ENCODE measurements at places on chromosomes 13 and 19.

DNA sequence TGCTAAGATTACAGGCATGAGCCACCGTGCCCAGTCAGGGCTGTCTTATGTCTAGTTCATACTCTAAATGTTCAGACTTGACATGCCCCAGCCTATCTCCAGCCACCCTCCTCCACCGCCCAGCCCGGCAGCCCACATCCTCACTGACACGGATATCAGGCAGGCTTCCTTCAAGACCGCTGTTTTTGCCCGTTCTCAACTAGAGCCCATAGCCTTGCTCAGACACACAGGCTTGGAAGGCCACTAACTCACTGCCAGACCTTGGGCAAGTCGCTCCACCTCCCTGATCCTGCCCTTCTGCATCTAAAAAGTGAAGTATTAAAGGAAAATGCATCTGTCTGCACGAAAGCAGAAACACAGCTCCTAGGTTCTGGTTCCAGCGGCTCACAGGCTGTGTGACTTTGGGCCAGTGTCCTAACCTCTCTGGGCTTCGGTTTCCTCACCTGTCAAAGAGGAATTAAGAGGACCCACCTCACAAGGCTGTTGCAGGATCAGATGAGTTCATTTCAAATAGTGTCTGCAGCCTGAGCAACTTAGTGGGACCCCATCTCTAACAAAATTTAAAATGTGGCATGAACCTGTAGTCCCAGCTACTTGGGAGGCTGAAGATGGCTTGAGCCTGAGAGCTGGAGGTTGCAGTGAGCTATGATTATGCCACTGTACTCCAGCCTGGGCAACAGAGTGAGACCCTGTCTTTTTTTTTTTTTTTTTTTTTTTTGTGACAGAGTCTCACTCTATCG lies 14.5 kb upstream of the CERS4 start:
- no peak for DNase-seq

- no peak for DNase-seq
Observed at GRCh38 chr13:110005563-110005962, 219.2 kb upstream of the IRS2 start.

GRCh38 chr13:113802761-113803160 lies 43.7 kb downstream of the TMEM255B start:
- DNase-seq = no peak

GRCh38 chr19:42658076-42658475 lies 63.4 kb upstream of the CEACAM8 start:
- DNase-seq = no peak

DNA sequence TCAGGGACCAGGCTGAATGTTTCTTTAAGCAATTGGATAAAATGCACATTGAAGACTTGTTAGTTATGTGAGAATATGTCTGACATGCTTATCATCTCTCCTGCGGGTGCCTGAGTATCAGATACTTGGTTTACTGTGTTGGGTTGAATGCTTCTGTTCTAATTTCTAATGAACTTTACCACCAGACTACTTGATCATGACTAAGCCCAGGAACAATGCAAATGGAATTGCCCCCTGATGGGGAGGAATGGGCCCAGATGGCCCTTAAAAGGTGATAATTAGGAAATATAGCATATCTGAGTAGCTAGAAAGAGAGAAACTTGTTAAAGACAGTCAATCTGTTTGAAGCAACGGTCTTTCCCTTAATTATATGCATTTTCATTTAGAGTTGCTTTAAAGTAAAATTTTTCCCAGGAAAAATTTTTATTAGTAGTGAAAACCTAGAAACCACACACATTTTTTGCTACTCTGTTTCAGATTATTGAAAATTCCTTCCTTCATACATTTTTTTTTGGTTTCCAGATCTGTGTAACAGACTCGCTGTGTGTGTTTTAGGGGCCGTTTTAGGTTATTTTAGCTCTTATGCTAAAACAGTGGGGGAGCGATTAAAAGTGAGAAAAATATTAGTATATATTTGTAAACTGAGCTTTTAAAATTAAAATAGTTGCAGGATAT lies 186.6 kb downstream of the TM9SF2 start:
- DNase-seq = no peak

DNA sequence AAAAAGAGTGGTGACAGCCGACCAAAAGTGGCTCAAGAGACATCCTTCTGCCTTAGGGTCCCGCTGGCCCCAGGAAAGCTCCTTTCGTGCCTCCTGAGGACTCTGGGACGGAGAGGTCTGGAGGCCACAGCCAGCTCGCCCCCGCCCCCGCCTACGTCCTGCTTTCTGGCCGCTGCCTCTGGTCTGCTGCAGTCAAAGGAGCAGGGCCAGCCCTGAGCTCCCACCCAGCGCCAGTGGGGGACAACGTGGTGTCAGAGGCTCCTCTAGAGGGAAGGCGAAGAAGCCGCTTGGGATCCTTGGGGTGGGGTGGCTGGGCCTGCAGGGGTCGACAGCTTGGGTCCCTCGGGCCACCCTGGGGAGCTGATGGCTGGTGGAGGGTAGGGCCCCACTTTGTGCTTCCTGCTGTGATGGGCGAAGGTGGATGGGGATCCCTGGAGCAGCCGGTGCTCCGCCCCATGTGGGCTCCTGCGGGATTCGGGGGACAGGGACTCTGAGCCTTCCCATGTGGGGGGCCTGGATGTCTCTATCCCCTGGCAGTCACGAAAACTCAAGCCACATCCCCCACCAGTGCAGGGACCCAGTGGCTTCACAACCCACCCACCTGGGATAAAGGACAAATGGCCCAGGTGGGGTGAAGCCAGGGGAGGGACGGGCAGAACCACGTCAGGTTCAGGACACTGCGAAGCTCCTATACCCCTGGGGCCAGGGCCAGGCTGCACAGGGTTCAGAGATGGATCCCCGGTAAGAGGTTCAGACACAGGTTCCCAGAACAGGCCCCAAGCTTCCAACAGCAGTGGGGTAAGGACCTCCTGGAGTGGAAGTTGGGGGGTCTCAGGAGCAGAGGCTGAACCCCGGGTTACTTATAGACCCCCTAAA lies 9.0 kb upstream of the DIRAS1 start:
- DNase-seq = no peak

- DNase-seq = no peak
Observed at GRCh38 chr13:79044415-79044814, 361.6 kb downstream of the RBM26 start.

DNA sequence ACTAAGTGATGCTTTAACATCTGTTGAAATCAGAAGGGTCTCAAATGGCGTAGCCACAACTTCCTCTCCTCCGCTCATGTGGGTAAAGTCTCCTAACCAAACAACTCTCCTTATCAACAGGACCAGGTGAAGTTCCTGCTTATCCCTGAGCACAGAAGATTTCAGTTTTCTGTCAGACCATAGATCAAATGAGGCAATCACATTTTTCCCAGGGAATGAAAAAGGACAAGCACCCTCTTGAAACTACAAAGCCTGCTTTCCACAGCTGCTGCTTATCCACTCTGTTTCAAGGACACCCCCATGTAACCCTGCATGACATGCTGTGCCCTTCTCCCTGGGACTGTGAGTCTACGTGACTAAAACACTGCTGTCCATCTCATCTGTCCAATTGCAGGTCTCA lies 788.3 kb upstream of the SLITRK5 start:
- DNase-seq = no peak

GRCh38 chr13:107066355-107066754 lies 498.4 kb upstream of the ARGLU1 start:
- DNase-seq = no peak

DNA sequence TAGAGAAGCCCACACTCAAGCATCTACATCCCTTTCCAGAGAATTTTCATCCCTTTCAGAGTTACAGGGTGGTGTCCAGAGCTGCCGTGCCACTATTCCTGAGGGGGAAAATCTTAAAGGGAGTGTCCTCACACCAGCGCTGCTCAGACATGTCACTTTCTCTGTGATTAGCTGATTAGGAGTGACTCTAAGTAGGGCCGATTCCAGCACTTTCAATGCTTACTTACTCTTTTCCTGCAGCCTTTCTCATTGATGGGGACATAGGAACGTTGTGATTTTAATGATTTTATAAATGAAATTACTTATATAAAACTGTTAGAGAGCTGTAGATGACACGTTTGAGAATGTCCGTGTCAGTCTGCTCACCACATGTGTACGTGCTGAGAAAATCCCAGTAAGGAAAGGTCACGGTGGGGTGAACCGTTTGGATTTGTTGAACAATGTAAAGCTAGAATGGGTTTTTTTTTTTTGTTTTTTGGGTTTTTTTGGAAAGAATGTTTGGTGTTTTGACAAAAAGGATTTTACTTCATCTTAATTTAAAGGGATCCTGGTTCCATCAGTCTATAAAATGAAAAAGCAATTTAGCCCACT lies 56.6 kb upstream of the SPATA13 start:
- DNase-seq = no peak

DNA sequence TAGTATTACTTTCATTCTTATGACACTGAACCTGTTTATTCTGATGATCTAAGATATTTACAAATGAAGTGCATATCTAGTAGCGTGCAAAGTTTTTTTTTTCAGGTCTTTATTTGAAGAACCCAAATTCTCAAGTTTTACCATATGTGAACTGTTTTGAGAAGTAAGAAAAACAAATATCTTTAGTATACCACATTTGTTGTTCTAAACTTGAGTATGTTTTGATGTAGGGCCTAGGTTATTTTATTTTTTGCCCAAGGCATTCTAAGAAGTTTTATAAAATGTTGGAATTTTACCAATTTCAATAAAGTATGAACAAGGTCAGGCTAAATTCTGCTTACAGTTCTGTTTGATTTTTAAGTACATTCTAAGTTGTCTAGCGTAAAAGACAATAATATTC lies 213.5 kb downstream of the PCCA start:
- DNase-seq = no peak

DNA sequence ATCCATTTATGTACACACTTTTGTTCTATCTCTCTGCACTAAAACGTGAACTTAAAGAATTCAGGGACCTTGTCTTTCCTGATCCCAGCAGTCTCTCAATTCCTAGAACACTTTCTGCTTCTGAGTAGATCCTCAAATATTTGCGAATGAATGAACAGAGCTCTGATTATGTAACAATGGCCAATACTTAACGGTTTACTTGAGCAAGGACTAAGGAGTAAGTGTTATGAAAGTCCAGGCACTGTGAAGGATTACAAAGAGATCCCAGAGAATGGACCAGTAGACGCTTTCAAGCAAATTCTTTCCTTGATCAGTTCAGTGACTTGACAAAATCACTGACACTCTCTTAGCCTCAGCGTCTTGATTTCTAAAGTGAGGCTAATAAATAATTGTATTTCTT lies 514.5 kb upstream of the KLHL1 start:
- DNase-seq = no peak

GRCh38 chr19:49667473-49667872 lies 1.7 kb downstream of the BCL2L12 start:
- no peak for DNase-seq

DNA sequence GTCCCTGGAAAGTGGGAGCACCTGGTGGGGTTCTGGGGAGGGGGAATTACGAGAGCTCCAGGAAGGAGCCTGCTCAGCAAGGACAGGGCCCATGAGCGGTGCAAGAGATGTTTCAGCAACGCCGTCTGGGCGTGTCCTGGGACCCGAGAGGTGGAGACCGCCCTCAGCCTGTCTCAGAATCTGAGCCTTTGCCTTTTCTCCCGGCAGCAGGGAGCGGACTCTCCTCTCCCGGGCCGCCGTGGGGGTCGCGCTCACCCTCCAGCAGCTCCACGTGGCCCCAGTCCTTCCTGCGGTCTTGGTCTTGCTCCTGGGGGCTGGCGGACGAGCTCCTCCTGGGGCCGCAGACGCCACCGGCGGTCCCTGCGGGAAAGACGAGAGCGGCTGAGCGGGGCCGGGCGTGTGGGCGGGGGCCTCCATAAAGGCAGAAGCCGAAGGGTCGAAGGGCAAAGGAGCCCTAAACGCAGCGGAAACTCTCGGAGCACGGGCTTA lies 714 bp downstream of the POLRMT start:
- peak; percentile 71 for DNase-seq

DNA sequence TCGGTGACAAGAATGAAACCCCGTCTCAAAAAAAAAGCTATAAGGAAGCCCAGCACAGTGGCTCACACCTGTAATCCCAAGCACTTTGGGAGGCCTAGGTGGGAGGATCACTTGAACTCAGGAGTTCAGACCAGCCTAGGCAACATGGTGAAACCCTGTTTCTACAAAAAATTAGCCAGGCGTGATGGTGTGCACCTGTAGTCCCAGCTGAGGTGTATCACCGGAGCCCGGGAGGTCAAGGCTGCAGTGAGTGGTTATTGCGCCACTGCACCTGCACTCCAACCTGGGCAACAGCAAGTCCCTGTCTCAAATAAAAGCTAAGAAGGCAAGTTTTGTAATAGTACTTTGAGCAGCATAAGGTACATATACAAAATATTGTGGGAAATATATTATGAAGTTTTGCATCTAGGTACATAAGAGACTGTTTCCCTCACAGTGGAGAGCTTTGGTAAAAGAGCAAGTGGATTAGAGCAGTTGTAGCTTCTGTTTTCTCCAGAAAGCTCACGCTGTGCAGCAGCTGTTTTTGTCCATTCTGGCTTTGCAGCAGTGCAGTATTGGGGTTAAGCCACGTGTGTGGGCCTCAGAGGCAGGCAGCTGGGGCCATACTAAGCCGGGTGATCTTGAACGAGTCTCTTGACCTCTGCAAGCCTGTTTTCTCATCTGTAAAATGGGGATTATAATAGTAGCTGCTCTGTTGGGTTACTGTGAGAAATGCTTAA lies 35.4 kb downstream of the ARHGAP35 start:
- DNase-seq = no peak

- no peak for DNase-seq
Observed at GRCh38 chr13:42367831-42368230, 95.9 kb downstream of the AKAP11 start.

DNA sequence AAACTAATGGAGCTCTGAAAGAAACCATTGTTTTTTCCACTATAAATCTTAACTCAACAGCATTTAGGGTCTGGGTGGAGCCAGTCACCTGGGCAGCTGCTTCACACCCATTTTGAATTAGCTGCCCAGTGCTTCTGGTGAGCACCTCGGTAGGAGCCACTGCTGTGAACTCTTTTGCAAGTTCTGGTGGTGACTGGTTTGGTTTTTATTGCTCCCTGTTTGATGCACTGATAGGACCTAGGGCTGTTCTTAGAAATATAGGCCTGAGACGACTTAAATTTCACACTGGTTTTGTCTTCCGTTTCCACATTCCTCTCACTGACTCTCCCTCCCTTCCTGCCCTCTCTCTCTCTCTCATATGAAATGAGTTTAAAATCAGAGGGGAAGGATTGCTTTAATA lies 103.9 kb downstream of the GGACT start:
- no peak for DNase-seq

GRCh38 chr19:39448271-39448670 lies 2.9 kb downstream of the SUPT5H start:
- DNase-seq = no peak

- DNase-seq = no peak
Observed at GRCh38 chr13:50617134-50617721, 226.3 kb downstream of the DLEU7 start.

DNA sequence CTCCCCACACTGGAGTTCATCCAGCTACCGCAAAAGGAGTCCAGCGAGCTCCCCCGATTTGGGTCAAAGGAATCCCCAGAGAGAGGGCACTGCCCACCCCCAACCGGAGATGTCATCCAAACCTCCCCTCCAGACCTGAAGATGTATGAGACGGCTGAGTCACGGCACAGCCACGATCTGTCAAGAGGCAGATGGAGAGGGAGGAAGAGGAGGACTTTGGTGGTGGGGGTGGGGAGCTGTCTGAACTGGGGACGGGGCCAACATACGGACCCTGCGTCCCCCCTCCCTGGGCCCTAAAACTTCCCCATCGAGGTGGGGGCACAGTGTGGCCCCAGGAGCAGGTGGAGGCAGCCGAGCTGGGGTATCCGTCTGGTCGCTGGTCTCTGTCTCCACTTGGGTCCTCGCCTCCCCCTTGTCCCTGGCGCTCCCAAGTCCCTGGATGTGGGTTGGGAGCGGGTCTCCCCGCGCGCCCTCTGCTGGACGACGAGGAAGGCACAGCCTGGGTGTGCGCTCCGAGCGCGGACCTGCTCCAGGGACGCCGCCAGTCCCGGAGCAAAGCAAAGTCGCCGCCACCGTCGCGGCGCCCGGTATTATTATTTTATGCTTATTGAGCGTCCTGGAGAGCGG lies 3.8 kb downstream of the PDE4A start:
- peak; percentile 95 for DNase-seq

Measured in glutamatergic neuron (in vitro differentiated cells).